SJSA1 (cell line): ENCODE measurements at places on chromosomes 1 and 21. TPM values are rescaled to one million over a fixed set of nuclear protein-coding genes. Genes with fewer than 3 reads are reported as not detected.

DNA sequence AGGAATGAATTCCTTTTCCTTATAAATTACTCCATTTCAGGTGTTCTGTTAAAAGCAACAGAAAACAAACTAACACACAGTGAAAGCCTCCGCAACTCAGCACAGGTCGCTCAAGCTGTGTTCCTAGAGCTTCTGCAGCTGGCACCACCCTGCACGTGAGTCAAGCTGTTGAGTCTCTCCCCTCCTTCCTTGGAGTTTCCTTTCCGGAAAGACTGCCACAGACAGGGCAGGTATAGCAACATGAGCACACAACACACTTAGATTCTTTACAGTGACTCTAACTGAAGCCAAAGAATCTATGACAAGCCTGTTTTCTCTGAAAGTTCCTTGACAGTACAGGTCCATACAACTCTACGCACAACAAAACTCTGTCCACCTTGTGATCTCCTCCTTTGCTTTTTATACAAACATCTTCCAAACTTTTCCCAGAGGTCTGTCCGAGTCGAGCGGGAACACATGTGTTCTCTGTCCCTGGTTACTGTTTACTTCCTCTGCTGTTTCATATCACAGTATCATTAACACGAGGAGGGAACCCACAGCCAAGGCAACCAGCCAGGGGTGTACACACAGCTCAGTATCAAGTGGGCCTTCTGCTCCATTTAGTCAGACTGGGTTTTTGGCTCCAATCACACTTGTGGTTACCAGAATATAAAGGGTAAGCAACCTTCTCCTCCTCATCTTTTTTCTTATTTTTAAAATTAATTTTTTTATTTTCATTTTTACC lies 38.7 kb upstream of the DESI2 start:
- no peak for DNase-seq

FAM110D gene
- not detected in 2 replicates for total RNA-seq

- DNase-seq = no peak
These were observed 345.8 kb downstream of the KIF26B start for GRCh38 chr1:245500546-245500945.

DNA sequence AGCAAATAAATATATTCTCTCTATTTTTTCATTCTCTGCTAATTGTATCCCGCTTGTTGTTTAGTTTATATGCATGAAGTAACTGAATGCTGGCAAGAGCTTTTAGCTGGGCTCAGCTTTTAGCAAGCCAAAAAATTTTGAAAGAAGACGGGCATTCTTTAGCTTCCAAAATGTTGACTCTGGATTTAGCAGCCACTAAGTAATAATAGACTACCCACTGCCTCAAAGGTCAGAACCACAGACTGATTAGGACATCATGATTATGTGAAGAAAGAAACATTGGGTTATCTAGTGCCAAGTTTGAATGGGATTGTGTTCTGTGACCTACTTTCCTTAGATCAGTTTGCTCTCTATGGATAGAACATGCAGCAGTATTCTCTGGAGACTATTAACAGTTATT lies 80.3 kb upstream of the DPH5 start:
- no peak for DNase-seq

GRCh38 chr1:10916991-10917390 lies 95.5 kb upstream of the TARDBP start:
- DNase-seq = no peak

DNA sequence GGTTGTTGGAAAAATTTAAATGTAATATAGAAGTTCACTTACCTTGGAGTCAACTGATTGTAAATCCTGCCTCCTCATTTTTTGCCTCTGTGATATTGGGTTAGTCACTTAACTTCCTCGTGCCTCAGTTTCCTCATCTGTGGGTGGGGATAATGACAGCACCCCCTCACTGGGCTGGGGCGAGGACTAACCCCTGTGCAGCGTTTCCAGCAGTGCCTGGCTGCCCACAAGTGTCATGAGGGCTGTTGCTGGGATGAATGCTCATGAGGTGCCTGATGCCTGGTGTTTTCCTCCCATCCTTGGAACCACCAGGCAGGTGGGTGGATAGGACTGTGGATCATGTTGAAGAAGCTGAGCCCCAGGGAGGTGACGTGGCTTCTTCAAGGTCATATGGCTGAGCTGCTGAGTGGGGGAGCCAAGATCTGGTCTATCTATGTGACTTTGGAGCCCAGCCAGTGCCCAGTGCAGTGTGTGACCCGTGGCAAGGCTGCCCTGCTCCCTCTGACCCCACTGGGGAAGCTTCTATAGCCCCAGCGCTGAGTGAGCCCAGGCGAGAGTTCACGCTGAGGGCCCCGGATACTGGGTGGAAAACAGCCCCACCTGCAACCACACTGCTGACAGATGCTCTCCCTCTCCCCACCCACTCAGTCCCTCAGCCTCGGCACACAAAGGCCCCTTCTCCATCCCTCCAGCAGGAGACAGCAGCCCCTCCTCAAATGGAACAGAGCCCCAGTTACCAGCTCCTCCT lies 446.0 kb downstream of the PTPRU start:
- no peak for DNase-seq

SESN2 gene
- total RNA-seq = 14.7 and 16.0 TPM in 2 replicates

SERBP1 gene
- 249 and 303 TPM in 2 replicates for total RNA-seq

DNA sequence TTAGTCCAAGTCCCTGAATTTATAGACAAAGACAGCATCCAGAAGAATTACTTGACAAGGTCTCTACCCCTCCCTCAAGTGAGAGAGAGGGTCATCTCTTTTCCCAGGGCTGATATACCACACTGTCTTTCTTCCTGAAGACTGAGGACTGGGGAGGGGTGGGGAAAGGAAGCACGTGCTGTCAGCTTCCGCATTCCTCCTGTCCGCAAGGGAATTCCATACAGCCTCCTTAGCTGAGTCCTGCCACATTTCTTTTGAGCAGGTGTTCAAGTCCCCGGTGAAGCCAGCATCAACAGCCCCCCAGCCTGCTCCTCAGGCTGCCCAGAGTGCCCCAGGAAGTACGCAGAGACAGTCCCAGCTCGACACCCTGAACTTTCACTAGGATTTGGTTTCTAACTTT lies 34.2 kb downstream of the PCAT6 start:
- DNase-seq = no peak

DNA sequence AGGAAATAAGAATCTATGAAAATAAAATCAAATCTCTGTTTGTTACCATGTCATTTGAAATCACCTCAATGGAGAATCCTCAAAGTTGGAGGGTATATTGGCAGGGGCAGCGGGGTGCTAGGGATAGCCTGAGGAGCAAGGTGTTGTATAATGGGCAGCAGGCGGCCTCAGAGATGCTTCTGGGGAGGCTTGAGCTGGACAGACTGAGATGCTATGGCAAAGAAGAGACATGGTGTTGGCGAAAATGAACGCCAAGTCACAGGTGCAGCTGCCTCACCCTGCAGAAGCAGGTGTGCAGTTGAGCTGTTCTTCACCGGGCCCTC lies 3.1 kb upstream of the SLC1A7 start:
- DNase-seq = no peak

- no peak for DNase-seq
These were observed 20.9 kb upstream of the TGFB2 start for GRCh38 chr1:218324226-218324580.

PDPN gene
- 36.0 and 43.8 TPM in 2 replicates for total RNA-seq

- no peak for DNase-seq
These were observed 1.2 kb downstream of the LMX1A start for GRCh38 chr1:165355139-165355976.

- DNase-seq = no peak
These were observed 79.8 kb upstream of the CYYR1 start for GRCh38 chr21:26652854-26653253.

DNA sequence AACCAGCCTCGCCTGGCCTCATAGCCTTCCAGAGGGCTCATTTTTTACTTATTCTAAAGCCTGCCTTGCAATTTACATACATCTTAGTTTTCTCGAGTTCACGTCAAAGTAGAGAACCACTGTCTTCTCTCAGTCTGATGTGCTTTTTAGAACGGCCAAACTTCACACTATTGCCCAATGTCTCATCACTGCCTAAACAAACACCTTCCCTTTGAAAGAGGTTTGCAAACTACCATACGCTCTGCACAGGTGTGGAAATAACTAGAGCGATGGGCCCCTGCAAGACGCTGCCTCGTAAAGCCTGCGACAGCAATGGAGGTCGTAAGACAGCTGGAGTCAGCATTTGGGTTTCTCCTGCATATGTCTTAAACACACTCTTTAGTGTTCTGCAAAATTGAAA lies 22.6 kb downstream of the PRDM15 start:
- DNase-seq = no peak

DNA sequence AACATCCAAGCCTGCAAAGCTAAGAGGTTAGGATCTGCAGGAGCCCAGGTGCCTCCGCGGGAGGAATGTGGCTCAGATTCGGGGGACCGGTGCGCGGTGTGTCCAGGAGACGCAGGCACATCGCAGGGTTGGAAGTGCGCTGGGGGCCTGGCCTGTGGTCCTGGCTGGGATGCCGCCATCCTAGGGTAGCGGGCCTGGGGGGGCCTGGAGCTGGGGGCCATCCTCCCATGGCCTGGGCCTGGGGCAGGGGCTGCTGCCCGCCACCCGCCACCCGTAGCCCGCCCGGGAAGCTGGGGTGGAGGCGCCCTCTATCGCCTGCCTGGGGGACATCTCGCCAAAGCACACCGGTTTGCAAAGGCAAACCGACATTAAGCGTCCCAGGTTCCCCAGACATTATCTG lies 170.6 kb upstream of the ARHGEF16 start:
- no peak for DNase-seq

- DNase-seq = no peak
These were observed 22.6 kb downstream of the MIS18A start for GRCh38 chr21:32256251-32256650.

- DNase-seq = no peak
These were observed 44.1 kb upstream of the DOCK7 start for GRCh38 chr1:62732331-62732730.

DNA sequence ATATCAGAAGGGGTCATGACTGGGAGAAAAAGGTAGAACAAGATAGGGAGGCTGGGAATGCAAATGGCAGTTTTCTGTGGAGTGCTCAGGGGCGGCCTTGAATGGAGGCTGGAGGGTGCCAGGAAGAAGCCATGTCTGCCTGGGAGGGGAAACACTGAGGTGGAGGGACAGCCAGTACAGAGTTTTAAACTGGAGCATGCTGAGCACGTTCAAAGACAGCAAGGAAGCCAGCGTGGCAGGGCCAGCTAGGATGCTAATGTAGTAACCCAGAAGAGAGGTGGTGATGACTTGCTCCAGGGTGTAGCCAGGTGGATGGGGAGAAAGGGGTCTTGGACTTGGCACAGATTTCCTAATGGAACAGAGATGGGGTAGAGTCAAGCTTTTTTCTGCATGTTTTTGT lies 445.8 kb upstream of the VAMP3 start:
- no peak for DNase-seq

DNA sequence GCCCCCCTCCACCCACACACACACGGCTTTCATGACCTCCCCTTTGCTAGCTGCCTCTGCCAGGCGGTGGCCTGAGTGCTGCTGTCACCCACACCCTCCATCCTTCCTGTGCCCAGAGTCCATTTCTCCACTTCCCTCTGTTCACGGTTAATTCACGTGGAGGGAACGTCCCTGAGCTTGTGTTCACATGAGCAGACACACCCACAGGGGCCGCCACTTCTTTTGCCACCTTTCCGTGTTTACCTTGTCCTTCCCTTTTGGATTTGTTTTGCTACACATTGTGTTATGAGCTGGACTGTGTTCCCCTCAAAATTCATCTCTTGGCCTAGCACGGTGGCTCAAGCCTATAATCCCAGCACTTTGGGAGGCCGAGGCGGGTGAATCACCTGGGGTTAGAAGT lies 128.0 kb downstream of the ETS2 start:
- no peak for DNase-seq

DNA sequence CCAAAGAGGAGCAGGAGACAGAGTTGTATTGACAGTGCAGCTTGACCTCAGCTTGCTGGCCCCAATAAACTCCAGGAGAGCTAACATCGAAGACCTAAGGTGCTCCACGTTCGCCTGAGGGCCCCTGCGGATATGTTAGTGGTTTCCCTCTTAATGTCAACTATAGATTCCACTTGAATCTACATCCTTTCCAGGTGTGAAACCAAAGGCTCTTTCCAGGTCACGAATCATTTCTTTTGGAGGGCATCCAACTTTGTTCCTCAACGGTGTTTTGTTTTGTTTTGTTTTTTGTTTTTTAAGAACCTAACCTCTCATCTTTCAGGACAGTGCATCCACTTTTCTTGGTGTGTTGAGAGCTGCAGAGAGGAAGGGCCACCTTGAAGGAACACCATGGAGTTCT lies 267.6 kb upstream of the SGIP1 start:
- DNase-seq = no peak
